Right lung (tissue), 10 donors: ENCODE measurements at places on chromosomes 5 and 9. TPM values are rescaled to one million over a fixed set of nuclear protein-coding genes. Genes with fewer than 3 reads are reported as not detected.

The KDM4C gene
- 18.3 TPM for polyA plus RNA-seq

The TSPAN17 gene
- 32.8 TPM for polyA plus RNA-seq

GRCh38 chr9:27367175-27367798 lies 70.3 kb upstream of the EQTN start:
- no peak for DNase-seq

DNA sequence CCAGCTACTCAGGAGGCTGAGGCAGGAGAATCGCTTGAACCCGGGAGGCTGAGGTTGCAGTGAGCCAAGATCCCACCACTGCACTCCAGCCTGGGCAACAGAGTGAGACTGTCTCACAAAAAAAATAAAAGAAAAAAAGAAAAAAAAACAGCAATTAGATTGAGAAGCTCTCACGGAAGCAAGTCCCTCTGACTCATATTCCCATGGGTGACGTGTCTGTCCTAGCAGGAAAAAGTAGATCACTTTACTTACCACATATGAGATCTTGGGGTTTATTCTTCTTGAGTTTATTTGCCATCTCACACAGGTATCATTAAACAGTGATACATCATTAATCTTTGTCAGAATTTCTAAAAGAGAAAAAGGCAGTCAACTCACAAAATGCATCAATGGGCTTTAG lies 62.6 kb downstream of the SUSD1 start:
- DNase-seq = no peak

GRCh38 chr5:151682240-151682639 lies 4.5 kb downstream of the SPARC start:
- no peak for DNase-seq

DNA sequence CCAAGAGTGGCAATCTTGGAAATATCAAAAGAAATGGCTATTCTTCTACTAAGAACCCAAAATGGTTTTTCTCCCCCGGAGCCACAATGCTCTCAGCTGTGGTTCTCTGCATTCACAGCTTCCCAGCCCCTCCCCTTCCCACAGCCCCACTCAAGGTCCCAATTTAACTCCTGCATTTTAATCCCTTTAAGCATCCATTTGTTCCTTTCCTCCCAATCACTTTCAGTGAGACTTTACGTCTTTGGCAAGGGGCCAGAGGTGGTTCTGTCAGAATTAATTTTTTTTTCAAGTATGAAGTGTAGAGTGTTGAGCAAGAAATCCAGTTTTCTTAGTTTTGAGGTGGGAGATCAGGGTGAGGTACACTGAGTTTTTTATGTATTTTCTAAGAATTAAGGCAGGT lies 256.9 kb downstream of the GLIS3 start:
- peak; percentile 44 for DNase-seq

DNA sequence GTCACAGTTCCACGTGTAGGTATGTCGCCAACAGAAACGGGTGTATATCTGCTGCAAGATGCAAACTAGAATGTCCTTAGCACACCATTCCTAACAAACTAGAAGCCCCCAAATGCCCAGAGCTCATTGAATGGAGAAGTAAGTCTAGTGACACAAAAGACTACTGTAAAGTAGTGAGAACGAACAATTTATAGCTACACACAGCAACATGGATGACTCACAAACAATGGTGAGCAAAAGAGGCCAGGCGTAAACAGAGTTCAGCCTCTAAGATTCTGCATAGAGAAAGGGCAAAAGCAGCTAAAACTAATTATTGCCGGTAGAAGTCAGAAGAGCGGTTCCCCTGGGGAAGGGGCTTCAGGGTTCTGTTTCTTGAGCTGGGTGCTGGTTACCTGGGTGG lies 74.7 kb downstream of the AMBP start:
- DNase-seq = no peak
